ENCODE measurements at places on chromosomes 12 and 14. TPM values are rescaled to one million over a fixed set of nuclear protein-coding genes. Genes with fewer than 3 reads are reported as not detected.

DNA sequence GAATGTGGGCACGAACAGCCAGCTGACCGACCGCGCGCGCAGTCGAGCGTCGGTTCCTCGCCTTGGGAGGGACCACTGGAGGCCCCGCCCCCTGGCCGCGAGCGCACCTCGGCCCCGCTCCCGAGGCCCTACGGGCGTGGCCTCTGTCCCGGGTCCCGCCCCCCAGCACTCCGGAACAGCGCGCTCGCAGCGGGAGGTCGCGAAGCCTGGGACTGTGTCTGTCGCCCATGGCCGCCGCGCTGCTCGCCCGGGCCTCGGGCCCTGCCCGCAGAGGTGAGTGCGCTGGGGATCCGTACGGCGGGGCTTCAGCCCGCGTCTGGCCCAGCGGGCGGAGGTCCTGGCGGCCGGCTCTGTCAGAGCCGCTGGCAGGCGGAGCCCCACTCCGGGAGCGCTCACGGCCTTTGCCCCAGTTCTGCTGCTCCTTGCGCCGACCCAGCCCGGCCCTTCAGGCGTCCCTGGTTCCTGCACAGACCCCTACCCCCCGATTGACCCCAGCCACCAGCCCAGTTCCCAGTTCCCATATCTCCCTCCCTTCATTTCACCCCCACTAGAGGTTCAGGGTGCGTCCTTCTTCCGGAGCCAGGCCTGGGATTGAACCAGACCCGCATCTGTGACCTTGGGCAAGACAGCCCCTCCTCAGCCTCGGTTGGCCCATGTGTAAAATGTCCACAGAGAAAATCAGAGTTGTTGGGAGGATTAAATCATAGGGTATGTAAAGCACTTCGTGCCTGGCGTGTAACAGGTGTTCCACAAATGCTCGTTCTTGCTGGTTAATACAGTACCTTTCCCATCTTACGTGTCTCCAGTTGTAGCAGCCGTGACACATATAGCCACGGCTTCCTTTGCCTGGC lies at the start of gene ACADS:
Gene ACADS, plus strand, starts transcription at position 168 of the 851 bp plus-strand sequence. Its CDS starts 60 bp downstream, at position 228.
- H3K27me3 ChIP-seq, result no peaks in the 10 kb centered on the region
- peaks cover 3% of the 10 kb centered on the region for H3K36me3 ChIP-seq

Gene AMN
- total RNA-seq, result 0.33 TPM

Gene TMEM132C
- total RNA-seq, result not detected

Gene VRTN
- 0.31 TPM for total RNA-seq

GRCh38 chr14:103444837-103445524 lies 59.8 kb downstream of the MARK3 start:
- no peak overlapping the region for H3K4me3 ChIP-seq
- no peak for DNase-seq
- H3K36me3 ChIP-seq, result no peaks in the 10 kb centered on the region
- H3K27me3 ChIP-seq, result no peaks in the 10 kb centered on the region
- H3K4me1 ChIP-seq, result peaks cover 4% of the 10 kb centered on the region

Data from GM12878 (cell line).